ENCODE measurements at places on chromosomes 2 and 18.

DNA sequence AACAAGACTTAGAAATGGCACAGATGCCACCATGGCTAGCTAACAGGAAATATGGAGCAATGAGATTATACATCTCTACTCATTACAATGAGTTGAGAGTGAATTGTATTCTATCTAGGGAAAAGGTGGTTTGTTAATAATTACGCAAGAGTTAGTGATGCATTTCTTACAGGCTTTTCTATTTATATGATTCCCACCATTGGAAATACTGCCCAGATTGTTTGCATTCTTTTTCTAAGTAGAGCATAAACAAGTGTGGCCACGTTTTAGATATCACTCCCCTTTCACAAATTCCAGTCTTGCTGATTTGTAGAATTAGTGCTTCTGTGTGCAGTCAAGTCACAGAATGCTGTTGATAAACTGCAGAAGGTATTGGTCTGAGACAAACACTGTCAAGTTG lies 56.6 kb downstream of the ZNF804A start:
- DNase-seq, result no peak

DNA sequence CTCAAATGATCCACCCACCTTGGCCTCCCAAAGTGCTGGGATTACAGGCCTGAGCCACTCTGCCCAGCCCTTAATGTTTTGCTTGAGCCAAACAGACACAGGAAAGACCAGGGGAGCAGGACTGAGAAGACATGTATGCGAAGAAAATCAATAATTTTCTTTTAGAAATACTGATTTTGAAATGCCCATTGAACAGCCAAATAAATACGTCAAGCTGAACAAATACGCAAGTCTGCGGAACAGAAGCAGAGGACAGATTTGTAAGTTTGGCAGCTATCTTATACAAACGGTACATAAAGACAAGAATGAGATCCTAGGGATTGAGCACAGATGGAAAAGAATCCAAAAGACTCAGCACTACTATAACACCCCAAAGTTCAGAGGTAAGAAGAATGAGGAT lies 20.8 kb downstream of the SF3B1 start:
- DNase-seq, result no peak

DNA sequence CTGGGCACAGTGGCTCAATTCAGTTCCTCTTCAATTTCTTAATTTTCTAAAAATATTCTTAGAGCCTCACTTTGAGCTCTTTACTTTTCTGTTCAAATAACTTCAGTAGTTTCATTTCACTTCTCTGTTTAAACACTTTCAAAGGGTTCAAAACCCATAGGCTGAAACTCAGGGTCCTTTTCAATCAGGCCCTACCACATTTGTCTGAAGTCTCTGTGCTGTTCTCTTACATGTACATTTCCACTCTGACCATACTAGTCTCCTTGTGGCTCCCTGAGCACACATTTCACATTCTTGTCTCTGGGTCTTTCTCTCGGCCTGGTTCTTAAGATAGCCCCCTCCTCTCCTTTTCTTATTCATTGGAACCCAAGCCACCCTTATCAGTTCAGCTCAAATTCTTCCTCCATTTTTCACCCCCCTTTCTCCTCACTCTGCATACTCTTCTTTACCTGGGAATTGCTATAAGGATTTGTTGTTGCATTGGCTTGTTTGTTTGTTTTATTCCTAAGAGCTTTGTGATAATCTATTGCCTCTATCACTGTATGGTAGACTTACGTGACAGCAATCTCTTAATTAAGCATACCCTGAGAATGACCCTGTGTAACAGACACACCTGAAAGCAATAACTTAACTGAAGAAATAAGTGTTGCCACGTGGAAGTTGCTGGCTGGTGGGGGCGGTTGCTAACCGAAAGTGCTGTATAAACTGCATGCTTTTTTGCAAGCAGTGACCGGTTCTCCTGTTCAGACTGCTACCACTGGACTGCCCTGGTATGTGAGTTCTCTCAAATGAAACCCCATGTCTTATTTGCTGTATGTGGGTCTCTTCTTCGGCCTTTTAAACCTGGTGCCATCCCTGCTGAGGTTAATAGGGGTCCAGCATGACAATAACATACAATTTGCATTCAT lies 27.7 kb upstream of the ACADL start:
- peak; percentile 32 for DNase-seq

DNA sequence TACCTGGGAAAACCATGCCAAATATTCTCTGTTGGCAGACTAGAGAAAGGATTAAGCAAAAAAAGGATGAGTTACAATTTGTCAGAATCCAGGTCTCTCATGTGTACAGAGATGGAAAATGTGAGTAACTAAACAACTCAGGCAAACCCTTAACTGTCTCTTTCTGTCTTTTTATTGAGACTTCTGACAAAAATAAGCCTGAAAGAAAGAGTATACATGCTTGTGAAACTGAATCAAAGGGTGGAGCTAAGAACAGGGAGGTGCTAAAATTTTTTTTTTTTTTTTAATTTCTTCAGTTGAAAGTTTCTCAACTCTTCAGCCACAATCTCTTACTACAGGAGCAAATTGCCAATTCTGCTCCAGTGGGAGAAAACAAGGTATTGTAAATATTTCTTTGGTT lies at the start of gene SERPINB10:
Gene SERPINB10 (plus strand): TSS at position 295 of the 400 bp plus-strand sequence. CDS start 7,553 bp downstream, outside the sequence.
- DNase-seq, result no peak

DNA sequence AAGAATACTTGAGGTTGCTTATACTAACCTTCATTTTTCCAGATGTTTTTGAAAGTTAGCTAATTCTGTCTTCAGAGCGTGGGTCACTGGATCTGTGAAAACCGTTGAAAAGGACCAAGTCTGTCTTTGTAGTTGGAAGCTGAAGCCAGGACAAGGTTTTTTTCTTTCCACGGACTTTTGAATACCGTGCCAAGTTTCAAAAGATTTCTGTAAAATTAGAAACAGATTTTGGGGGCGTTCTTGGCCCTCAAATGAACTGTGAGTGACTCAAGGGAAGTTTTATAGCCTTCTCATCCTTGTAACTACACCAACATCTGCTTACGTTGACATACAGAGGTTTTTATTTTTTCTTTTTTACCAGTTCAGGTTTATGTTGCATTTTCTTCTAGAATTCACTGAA lies at the start of gene FAP:
Gene FAP (minus strand): TSS at position 152 of the 400 bp plus-strand sequence. CDS start 118 bp downstream, at position 34.
- DNase-seq, result no peak

DNA sequence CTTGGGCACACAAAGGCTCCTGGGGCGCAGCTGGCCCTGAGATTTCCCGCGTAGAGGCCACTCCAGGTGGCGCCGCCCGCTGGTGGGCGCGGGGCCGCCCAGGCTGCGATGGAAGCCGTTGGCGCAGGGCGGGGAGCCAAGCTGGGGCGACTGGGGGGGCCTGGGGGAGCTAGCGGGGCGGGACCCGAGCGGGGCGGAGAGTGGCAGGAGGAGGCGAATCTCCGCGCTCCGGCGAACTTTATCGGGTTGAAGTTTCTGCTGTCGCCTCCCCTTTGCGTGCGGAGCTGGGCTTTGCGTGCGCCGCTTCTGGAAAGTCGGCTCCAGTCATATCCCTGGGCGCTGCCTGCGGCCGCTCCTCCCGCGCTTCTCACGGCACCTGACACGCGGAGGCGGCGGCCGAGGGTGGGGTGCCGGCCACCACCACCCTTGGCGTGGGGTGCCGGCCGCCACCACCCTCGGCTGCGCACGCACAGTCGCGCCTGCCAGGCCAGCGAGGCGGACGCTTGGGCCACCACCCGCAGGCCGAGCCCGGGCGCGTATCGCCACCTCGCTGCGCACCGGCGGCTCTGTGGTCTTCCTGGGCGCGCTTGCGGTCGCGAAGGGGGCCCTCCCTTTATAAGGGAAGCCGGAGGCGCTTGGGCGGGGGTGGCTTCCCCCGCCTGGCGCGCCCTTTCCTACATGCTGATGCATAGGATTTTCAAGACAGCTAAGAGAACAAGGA lies 919 bp upstream of the CYP1B1 start:
- DNase-seq, result peak; percentile 65

DNA sequence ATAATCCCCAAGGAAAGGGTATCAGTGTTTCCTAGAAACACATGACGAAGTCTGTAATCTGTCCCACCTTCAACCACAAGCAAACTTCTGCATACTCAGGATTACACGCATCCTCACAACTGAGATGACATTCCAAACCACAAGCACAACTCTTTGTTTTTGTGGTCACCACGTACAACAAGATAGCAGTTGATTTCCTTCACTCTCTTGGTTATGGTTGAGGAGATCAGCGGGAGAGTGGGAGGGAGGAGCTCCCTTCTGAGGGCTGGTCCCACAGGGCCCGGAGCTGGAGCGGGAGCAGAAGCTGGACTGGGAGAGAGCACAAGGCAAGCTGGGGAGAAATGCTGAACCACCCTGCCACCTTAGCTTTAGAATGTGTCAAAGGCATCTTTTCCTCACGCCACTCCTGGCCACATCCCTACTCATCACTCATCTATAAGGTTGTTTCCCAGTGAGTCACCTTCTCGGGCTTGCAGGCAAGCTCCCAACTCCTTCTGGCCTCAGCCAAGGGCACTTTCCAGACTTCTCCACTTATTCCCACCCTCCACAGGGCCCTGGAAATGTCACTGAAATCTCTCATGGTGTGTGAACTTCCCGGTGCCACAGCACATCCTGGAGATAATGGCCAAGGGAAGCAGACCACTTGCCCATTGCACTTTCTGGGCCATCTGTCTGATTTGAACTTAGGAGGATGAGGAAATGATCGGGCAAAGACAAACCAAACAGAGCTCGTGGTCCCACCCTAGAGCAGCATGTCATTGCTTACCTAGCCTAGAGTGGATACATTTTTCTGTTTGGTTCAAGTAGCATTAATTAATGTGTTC lies 98.9 kb upstream of the LGALSL start:
- no peak for DNase-seq

- no peak for DNase-seq
Measured at GRCh38 chr2:121740973-121741372, 4.3 kb upstream of the NIFK start.

GRCh38 chr2:28172114-28172898 lies 220.4 kb upstream of the FOSL2 start:
- peak; percentile 79 for DNase-seq
